ENCODE measurements at places on chromosomes 1 and 21.

DNA sequence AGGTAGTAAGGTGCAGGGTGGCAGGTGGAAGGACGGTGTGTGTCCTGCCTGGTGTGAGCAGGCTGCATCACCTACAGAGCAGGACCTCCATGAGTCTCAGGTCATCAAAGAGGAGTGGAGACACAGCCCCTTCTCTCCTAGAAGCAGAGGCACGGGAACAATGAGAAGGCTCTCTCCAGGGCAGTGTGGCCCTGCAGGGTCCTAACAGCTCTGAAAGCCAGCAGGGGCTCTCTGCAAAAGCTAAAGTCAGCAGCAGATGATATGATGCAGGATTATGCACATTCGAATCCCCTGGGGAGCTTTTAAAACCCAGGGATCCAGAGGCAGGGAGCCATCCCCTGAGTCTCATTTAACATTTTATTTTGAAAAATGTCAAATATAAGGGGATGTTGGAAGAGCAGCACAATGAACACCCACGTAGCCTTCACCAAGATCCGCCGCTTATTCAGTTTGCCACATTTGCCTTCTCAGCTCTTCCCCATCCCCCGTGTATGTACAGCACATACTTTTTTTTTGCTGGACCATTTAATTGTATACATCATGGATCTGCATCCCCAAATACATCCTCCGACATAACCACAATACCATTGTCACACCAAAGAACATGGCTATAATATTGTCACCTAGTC, 88.1 kb downstream of the CNIH3 start:
- DNase-seq, result no peak

DNA sequence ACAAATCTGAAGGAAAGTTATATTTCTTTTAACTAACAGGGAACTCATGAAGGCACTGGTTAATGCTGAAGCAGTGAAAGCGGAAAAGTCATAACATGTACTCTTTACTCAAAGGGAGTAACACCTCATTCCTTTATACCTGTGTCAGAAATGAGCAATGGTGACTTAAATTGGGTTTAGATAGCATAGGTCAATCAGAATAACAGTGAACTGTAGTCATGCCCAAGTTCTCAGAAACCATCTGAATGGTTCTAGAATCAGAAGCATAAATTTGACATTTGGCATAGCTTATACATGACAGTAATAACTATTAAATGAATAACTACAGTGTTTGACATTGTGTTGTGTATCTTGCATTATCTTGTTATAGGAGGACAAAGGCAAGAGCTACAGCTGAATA, 382.0 kb downstream of the NUF2 start:
- DNase-seq, result no peak

- DNase-seq, result no peak
These were observed 2.2 kb downstream of the VAMP4 start for GRCh38 chr1:171739656-171740055.

- DNase-seq, result no peak
These were observed 21.9 kb downstream of the LGALS8 start for GRCh38 chr1:236545621-236546169.

- no peak for DNase-seq
These were observed 15.7 kb downstream of the RPTN start for GRCh38 chr1:152143150-152143887.

GRCh38 chr21:36767096-36767495, 68.2 kb downstream of the SIM2 start:
- no peak for DNase-seq

DNA sequence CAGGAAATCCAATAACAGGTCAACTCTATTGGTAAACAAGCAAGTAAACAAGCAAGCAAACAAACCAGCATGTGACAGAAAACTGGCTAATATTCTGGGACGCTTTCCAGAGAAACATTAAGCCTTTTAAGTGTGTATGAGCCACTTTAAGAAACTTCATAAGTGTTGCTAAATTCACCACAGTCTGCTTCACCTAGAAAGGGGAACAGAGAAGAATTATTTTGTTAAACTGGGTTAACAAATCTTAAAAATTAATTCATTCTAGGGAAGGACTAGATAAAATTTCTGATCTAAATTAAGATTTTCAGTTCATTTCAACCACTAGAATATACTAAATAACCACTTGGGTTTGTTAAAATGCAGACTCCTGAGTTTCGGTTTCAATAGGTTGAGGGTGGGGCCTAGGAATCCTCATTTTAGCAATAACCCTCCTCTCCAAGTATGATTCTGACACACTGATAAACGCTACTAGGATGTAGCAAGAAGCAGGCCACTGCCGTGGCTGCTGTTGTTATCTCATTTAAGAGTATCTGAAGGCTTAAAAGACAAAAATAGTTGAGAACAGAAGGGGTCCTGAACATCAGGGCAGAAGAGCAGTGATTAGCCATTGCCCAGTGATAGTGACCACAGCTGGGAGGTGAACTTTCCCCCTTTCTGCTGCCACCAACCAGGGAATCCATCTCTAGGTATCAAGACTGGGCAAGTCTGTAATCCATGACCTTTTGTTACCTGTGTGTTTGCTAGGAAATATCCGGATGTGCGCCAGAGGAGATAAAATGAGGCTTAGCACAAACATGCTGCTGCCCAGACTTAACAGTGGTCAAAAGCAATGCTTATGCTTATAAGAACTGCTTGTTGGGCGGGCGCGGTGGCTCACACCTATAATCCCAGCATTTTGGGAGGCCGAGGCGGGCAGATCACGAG, 11.2 kb downstream of the CREG1 start:
- no peak for DNase-seq

DNA sequence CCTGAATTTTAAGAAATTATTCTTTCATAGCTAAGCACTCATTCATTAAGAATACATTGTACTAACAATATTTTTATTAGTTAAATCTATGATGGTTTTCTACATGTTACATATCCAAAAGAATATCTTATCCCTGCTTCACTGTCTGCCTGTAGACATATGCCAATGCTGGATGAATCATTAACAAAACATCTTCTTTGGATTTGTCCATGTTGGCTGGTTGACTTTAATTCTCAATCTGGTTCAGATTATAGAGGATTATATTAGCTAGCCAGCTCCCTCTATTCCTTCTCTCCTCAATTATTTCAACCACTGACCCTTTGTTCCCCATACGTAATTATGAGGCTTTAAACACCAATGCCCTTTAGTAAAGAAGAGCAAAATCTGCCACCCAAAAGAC, 138.9 kb upstream of the DMRTA2 start:
- no peak for DNase-seq

DNA sequence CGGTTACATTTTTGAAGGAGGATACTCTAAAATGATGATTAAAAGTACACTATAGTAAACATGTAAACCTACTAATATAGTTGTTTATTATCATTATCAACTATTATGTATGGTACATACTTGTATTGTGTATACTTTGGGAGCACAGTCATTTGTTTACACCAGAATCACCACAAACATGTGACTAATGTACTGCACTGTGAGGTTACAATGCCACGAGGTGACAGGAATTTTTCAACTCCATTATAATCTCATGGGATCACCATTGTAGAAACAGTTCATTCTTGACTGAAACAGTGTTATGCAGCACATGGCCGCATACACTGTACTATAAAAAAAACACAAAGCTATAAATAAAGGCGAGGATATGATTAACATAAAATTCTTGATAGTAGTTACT, 44.3 kb downstream of the GPATCH2 start:
- no peak for DNase-seq

GRCh38 chr1:183942933-183943693, 94.4 kb downstream of the COLGALT2 start:
- DNase-seq, result no peak

- peak; percentile 90 for DNase-seq
These were observed 3.0 kb downstream of the AURKAIP1 start for GRCh38 chr1:1371746-1372711.

GRCh38 chr1:22236166-22236565, 93.3 kb upstream of the WNT4 start:
- no peak for DNase-seq

- DNase-seq, result no peak
These were observed 181.0 kb downstream of the PTPRU start for GRCh38 chr1:29417147-29417858.

DNA sequence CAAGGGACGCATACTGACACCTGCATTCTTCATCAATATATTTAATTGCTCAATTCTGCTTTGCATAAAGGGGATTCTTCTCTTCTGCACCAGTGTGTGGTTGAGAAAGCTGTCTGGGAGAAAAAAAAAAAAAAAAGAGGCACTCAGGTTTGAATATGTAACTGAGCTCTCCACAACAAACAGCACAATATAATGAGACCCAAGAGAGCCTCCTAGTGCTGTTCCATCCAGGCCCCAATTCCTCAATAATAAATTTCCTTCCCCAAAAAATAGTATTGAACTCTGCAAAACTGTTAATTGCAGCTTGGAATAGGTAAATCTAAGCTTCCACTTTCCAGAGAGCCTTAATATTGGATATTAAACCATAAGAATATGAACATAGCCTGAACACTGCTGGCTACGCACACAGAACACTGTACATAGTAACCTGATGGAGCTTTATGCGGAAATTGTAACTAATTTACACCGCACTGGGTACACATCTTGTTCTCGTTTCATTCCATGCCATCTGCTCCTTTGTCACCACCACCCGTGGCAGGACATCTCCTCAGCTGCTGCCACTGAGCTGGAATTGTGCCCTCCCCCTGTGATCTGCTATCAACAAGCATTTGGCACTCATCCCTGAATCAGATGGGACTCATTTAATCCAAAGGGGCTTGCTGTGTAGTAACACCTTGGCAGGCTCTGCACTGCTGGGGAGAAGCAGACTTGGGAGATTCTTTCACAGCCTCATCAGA, 272.0 kb downstream of the HHIPL2 start:
- DNase-seq, result no peak

GRCh38 chr1:72433591-72433990, 151.3 kb upstream of the NEGR1 start:
- no peak for DNase-seq

DNA sequence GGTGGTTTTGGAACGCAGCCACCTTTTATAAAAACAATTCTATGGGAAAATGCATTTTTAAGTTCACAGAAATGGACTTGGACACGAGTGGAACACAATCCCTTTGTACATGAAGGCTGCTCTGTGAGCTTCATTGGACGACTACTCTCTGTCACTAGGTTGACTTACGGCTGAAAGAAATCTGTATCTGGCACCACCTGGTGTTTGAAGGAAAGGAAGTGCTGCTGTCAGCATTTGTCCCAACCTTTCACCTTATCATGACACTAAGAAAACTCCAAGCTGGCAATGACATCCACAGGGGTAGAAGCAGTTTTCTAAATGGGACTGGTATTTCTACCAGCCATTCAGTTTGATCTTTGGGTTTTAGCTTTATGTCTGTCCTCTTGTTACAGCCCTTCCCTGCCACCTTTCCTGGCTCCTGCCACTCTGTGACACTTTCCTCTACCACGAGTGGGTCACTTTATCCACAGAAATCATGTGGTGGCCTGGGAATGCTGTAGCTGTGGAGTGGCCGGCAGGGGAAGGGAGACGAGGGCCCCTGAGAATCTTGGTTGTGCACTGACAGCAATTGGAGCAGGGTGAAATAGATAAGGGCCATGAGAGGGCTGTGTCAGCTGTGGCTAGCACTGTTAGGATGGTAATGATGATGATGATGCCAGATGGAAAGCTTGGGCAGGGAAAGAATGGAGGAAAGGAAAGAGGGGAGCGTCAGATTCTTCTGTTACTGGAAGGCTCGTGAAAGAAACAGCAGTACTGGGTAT, 85.2 kb downstream of the TBX19 start:
- no peak for DNase-seq

GRCh38 chr1:10870493-10871096, 74.1 kb upstream of the CASZ1 start:
- DNase-seq, result no peak

DNA sequence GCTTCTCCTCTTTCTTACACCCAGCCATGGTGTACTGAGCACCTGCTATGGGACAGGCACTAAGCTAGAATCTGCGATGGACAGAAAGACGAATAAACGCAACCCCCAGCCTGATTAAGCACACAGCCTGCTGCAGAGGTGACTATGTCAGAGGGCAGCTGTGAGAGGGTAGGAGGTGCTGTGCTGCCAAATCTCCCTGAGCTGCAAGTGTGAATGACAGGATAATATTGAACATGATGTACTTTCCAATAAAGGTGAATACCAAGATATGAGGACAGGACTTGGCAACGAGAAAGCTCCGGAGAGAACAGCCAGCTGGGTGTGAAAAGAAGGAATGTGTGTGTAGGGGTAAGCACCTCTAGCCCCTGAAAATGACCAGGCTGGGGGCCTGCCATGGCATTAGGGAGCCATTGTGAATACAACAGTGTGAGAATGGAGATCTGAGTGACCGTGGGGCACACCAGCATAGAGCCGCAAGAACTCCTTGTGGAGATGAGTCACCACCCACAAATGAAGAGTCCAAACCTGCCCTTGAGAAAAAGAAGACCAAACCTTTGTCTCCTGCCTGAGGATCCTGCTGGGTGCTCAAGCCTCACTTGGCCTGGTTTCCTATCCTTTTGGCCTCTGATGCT, 83.0 kb upstream of the ATF3 start:
- no peak for DNase-seq

DNA sequence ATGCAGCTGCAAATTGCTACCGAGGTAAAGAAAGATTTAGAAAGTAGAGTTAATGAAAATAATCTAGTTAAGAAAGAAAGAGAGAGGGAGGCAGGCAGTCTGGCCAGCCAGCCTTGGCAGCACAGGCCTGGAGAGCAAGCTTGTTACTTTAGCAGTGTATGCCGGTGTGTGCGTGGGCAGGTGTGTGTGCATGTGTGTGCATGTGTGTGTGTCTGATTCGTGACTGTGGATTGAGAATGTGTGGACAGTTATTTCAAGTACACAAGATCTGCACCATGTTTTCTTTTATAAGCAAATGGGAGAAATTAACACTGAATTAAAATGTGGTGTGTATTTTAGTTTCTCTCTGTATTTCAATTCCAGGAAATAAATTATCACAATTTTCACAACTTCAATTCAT, 211.6 kb downstream of the DSCAM start:
- DNase-seq, result no peak

DNA sequence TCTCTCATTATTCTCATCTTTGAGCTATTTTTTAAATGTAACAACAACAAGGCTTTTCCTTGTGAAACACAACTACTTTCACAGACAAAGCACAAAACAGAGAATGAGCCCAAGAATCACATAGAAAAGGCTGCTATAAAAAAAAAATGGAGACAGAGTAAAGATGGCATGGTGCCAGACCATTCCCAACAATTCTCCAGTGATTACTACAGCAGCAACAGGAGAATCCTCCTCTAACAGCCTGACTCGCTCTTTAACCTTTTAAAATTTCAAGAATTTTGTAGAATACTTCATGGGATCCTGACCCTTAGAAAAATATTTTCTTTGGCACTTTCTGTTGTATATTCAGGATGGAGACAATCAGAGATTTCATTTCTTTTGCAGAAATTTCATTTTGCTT, 3.8 kb upstream of the BCAS2 start:
- DNase-seq, result no peak

DNA sequence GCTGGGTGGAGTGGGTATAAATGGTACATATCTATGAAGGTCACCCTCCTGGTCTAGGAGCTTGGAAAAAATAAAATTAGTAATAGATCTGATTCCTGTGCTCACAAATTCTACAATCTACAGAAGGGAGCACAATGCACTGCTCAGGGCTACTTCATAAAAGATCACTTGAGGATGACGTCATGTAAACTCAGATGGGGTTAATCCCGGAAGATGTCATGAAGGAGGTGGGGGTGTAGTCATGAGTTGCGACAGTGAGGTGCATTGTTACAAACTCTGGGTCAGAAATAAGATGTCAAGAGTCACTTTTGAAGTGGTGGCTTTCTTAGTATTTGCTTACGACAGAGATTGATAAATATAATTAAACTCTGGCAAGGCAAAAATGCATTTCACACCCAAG, 68.2 kb downstream of the LHX9 start:
- no peak for DNase-seq
